ENCODE measurements at places on chromosomes 4 and X.

- peak; percentile 13 for DNase-seq
Measured at GRCh38 chr4:168076989-168077725, 15.2 kb upstream of the ANXA10 start.

DNA sequence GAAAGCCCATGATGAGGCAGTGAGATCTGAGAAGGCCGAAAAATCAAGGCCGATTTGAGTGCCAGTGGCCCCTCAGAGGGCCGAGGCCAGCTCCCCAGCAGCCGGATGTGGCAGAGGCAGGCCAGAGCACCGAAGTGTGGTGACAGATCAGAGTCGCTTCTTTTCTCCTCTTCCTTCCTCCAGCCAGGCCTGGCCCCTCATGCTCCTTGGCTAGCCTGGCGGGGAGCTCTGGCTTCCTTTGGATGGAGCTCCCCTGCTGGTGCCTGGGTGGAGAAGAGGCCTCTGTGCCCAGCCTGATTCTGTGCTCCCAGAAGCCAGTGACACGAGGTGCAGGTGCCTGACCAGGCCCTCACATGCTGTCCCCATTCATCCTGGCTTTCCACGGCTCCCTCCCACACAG lies 127.2 kb upstream of the PABPC4L start:
- DNase-seq: no peak

DNA sequence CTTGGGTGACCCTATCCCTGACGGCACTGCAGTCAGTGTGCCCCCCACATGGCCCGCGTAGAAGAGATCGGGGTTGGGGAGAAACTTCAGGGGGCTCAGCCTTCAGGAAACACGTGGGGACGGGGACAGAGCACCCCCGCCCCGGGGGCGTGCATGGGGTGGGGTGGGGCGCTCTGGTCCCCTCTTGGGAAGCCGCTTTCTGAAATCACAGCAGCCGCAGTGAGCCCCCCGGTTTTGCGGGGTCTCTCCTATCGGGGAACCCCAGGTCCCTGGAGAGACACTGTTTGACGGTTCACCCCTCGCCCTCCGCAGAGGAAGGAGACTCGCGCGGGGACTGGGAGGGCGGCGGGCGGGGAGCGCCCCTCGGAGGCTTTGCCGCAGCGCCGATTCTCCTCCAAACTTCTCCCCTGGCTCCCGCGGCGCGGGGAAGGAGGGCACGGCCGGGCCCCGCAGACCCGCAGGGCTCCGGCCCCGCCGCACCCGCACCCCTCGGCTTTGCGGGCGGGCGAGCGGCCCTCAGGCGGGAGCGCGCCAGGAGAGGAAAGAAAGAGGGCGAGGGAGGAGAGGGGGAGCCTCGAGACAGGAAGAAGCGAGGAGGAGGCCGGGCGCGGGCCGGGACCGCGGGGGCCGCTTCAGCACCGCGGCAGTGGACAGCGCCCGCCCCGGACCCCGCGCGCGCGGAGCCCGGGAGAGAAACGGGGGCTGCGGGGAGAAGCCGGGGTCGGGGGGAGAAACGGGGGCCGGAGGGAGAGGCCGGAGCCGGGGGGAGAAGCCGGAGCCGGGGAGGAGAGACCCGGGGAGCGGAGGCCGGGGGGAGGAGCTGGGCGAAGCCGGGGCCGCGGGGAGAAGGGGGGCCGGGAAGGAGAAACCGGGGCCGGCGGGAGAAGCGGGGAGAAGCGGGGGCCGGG lies 612 bp downstream of the CPLX1 start:
- DNase-seq: peak; percentile 26

- no peak for DNase-seq
Measured at GRCh38 chrX:24676403-24677024, 17.2 kb upstream of the POLA1 start.

DNA sequence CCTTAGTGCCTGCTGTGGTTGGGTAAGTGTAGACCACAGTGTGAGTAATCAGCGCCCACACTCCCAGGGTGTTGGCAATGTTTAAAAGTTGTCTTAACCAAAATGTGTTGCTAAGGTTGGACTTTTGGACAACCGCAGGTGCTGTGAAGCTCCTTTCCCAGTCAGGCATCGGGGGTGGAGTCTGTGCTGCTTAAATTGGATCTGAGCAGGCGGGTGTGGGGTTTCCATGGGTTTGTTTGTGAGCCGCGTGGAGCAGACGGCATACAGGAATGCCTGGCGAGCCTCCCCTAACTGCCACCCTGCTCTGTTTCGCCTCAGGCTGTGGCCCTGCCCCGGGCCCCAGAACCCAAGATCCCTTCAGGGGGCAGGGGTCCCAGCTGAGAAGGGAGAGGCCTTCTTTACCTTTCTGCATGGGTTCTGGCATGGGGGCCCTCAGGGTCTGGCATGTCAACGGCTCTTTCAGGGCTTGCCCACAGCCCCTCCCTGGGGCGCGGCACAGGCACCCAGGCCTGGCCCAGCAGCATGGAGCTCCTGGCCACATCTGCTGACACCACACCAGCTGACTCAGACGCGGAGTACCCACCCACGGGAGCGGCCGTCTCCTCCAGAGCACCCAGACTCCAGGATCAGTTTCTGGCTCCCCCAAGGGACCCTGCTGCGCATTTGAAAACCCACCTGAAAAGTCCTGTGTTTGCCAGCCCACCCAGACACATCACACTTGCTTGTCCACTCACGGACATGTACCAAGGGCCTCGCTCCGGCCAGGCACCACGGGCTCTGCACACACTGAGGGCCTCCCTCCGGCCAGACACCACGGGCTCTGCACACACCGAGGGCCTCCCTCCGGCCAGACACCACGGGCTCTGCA lies 5.1 kb upstream of the SPON2 start:
- DNase-seq: no peak

DNA sequence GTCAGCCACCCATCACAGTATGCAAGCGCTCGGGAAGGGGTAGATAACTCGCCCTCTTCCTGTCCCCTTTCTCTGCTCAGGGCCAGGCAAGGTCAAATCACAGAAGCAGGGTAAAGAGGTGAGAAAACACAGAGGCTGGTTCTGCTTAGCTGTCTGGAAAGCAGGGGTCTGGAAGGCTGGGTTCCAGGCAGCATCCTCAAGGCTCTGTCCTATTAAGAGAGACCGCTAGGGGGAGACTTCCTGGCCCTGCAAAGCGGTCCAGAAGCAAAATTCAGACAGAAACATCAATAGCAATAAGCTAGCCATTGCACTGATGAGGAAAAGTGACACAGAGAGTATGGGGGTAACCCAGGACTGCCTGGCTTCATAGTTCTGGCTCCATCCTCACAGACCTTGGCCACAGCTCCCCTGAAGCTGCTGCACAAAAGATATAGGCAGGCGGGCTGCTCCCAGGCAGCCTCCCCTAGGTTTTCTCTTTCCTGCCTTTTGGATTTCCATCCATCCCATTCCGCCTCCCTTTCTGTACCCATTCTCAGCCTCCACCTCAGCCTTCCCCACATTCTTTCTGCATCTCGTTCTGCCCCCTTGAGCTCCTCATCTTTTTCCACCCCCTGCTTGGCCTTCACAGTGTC lies 308.5 kb downstream of the EVC2 start:
- DNase-seq: no peak

DNA sequence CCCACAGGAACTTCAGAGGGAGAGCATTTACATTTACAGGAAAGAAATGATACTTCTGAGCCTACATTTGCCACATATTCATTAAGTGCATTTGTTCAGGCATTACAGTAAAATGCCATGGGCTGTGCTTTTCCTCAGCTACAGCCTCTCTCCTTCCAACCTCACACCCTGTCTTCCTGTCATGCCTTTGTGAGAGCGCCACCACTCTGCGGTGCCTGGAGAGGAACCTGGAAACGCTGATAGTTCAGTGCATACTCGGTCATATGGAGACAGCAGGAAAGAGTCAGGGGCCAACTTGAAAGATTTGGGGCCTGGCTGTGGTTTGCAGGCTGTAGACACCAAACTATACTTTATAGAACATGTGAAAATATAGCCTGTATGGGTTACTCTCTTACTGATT lies 40.5 kb downstream of the NFKB1 start:
- DNase-seq: no peak

GRCh38 chrX:128250621-128251020 lies 198.4 kb upstream of the ACTRT1 start:
- DNase-seq: no peak

DNA sequence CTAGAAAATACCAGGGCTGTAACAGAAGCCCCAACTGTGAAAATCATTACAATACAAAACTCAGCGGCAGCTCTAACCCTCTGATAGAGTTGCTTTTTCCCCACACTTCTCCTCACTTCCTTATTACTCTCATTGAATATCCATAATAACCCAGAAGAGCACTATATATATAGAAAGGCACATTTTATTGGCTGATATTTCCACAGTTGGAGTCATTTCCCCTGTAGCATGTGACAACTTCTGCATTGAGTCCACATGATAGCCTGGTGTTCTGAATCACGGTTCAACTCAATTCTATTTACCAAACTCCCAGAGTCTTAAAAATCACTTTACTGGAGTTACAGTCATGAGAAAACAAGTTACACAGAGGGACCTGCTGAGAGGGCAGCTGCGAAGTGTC lies 46.6 kb upstream of the NWD2 start:
- DNase-seq: no peak

DNA sequence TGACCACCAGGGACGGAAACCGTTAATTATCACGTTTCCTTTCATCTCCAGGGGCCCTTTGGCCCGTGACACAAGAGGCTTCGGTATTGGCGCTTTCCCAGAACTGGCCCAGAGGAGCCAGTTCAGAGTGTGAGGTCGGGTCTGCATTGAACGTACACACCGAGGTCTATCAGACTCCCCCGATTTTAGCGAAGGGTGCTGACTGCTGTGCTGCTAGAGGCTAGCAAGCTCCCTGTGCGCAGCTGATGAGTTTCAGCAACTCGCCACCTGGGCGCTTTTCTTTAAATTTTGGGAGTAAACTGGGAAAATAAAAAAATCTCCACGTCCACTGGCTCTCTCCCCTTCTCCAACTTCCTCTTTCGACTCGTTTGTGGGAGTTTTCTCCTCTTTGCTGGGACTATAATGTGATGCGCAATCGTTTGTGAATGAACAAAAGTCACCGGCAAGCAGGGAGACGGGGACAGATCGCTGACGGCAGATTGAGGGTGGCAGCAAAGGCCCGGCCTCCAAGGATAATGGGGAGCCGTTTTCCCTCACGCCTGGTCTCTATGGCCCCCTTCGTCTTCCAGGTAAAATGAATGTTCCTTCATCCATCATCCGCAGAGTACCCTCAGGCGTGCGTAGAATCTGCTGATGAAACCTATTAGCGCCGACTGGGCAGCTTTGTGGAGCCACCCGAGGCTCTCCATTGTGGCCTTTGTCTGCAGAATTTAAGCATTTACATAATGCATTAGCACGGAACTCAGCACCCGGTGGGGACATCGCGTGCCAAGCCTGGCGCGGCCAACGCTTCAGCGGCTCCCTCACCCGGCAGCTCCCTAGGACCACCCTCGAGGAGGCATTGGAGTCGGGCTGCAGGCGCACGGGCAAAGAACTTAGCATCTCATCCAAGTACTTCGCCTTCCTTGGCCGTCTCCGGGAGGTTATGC lies 1.6 kb upstream of the LRAT start:
- DNase-seq: no peak

DNA sequence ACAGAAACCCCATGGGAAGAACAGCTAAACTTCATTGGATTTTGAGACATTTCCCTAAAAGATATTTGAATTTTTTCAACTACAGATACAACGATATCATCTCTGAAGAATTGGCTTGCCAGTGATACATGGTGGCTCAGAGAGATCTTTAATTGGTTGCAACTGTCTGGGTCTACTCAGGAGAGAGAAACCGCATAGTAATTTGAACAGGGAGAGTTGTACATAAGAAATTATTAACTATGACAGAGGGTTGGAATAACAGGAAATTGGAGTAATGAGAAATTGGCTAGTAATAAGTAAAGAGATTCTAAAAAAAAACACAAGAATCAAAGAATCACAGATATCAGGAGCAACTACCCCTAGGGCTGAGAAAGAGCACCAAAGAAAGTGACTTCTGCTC lies 118.4 kb downstream of the KLHL13 start:
- DNase-seq: no peak

- DNase-seq: no peak
Measured at GRCh38 chr4:38025665-38026064, 65.5 kb downstream of the PTTG2 start.

GRCh38 chr4:161647757-161648156 lies 516.0 kb downstream of the FSTL5 start:
- DNase-seq: no peak

DNA sequence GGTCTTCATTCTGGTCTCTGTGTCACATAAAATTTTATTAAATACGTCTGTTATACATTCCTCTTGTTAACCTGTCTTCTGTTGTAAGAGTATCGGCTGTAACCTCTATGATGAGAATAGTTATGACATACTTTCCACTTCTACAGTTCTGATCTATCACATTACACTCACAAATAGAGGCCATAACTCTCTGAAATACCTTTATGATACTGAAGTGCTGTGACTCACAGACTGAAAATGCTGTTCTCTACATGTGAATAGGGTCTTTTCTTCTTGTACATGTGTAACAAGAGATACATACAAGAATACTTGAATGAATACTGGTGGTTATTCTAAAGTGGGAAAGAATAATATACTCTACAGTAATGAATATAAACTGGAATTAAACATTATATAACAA lies 1047.6 kb downstream of the TECRL start:
- DNase-seq: no peak

DNA sequence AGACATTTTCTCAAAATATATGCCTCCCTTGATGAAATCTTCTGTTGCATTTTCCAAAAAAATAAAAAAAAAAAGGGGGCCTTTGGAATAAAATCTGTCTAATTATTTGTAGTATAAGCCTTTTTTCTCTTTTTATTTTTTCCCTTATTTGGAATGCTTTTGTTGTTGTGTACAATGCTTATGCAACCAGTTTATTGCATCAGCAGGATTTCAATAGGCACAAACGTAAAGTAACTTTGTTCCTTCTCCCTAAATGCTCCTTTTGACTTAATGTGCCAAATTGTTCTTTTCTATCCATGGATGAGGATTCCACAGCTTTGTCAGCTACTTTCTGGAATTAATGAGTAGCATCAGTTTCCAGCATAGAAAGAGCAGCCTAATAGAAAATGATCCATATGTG lies 59.6 kb upstream of the HPGD start:
- no peak for DNase-seq

DNA sequence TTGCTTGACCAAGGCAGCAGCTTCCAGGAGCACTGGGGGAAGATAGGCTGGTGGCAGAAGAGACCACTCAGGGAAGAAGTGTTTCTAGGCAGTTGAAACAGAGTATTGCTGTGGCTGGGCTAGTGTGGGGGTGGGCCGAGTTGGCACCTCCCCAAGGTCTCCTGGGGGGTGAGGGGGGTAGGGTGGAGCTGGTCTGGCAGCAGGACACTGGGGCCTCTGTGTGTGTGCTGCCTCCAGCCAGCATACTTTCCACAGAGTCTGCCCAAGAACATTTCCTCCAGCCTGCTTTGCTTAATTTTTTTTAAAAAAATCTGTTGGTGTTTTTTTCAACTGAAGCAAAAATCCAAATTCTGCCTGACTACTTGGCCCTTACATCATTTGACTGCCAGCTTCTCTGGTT lies 4.0 kb downstream of the ITIH6 start:
- no peak for DNase-seq

DNA sequence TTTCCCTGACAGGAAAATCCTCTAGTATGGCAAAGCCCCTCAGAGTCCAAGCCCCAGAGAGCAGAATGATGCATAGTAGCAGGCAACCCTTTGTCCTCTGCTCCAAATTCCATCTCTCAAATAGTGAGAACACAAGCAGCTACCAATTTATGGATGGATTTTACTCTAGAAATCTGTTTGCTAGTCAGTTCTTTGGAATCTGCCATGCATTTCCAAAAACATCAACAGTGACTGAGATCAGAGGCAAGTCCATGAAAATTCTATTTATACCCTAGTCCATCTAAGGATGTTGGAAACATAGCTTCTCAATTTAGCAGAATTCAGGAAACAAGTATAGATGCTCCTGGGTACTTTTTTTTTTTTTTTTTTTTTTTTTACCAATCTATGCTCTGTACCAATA lies 10.0 kb upstream of the CC2D2A start:
- no peak for DNase-seq
